ENCODE measurements at places on chromosomes 7 and 10.
A peak's percentile ranks its signal among the peaks of the same experiment; 100 is the strongest.

- DNase-seq = peak; percentile 21
These were observed 96.1 kb upstream of the MKLN1 start for GRCh38 chr7:131231381-131232220.

DNA sequence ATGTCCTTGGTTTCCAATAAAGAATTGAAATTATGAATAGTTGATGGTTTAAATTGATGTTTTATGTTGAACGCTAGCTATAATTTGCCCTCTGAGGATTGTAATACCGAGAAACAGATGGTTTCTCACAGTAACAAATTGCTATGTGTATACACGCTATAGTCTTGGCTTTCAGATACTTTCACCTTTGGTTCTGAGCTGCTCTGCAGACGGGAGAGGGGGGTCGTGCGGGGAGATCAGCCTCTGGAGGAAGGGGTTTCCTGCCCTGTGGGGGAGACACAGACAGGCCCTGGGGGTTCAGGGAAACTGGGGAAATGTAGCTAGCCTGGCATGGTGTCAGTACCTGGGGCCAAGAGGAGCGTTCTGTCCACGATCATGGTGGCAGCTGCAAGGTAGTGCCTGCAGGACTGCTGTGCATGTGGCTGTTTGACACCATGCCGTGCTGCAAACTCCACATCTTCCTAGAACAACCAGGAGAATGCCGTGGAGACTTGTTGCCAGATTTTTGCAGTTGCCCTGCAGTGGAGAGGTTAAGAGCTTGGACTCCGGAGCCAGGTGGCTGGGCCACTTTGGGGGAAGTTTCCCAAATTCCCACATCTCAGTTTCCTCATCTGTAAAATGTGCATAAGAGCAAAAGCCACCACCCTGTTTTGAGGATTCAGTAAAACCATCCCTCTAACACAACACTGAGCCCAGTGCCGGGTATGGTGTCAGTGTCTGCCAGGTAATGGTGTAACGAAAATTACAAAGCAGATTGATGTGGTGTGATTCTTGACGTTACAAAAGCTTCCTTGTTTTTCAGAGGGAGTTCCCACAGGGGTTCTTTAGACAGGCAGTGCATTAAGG is 167.9 kb downstream of the CUX1 start:
- no peak for DNase-seq

GRCh38 chr7:131620673-131621609 is 64.5 kb upstream of the PODXL start:
- no peak for DNase-seq

DNA sequence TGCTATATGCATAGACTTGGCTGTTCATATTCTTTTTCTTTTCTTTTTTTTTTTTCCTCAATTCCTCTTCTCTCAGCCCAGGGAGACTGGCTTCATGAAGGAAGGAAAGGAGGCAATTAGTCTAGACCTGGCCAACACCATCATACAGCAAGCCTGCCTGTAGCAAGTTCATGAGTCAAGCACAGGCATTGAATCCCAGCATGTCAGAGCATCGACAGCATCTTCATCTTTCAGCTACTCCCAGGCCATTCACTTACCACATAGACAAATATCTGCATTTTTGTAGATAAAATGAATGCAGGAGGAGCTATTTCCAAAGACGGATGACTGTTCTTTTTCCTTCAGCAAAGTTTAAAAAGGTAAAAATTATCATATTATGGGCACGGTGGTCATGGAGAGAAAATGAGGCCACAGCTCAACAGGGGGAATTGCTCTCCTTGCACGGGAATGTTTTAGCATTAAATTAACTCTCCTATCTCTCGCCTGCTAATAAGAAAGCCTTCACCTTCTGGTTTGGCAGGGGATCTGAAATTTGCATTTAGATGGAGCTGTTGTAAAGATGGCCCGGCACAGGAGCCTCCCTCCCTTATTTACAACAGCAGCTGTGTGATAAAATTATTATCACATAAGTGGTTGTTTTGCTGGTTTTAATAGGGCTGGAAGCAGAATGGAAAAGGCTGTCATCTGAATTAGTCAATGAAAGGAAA is 626.5 kb upstream of the AUTS2 start:
- DNase-seq = no peak

- DNase-seq = no peak
These were observed 93.5 kb upstream of the ZNF804B start for GRCh38 chr7:88665892-88666514.

GRCh38 chr10:14532473-14533251 is 201.9 kb upstream of the FRMD4A start:
- DNase-seq = no peak

DNA sequence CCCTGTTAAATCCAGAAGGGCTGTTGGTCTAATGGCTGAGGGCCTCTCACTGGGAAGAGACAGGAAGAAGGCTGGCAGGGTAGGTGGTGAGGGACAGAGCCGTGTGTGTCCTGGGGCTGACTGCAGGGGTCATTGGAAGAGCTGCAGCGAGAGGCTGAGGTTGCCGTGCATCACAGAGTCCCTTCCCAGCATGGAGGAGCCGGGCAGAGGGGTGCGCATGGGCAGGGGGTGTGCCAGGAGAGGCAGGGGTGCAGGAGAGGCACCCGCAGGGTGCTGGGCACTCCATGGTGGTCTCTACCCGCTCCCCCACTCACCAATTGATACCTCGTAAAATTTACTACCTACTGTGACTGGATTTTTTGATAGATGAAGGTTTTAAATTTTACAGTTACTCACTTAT is 124.3 kb downstream of the ACTR3B start:
- no peak for DNase-seq

- no peak for DNase-seq
These were observed 223.2 kb upstream of the LRRN3 start for GRCh38 chr7:110867771-110868170.

- DNase-seq = no peak
These were observed 130.3 kb upstream of the POT1 start for GRCh38 chr7:125059861-125060456.

DNA sequence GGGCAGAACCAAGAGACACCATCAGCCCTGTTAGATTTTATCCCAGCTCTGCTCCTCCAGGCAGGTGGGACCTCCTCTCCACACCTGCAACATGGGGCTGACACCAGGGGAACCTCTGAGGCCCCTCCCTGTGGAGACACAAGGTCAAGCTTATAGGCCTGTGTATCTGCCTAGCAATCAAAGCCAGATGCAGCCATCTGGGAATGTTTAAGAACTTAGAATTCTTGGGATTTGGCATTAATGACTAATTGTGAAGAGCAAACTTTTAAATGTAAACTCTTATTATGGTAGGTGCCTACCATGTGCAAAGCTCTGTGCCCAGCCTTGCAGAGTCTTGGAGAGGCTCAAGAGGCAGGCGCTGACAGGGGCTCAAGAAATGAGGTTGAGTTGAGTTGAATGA is 52.1 kb downstream of the TBATA start:
- no peak for DNase-seq

DNA sequence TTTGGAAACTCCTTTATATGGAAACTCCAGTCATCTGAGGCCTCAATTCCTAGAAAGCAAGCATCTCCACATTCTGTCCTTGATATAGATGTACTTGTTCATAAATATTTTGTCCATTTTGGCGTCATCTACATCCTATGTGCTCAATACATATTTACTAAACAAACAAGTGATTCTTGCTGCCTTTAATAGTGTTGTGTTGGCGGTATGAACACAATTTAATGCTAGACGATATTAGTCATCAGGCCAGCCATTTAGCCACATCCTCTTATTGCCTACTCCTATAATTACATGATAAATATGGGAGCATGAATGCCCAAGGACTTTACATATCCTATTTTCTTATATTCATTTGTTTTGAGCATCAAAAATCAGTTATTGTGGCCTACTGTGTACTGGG is 18.5 kb upstream of the IFRD1 start:
- DNase-seq = no peak

DNA sequence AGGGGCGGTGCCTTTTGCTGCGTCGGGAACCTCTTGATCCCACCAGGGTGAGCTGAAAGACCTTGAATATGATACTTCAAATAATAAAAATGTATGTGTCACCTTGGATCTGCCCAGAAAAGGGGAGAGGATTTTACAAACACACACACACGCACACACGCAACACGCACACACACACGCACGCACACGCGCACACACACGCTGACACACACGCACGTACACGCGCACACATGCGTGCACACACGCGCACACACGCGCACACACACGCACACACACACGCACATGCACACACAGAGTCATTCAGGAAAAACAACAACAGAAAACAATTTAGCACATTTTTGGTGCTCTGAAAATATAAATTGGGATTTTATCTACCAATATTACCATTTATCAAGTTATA is 379.5 kb downstream of the PAXIP1 start:
- no peak for DNase-seq

GRCh38 chr10:47047577-47048525 is 136.6 kb downstream of the PTPN20 start:
- peak; percentile 59 for DNase-seq

- no peak for DNase-seq
These were observed 71.7 kb downstream of the SH3PXD2A start for GRCh38 chr10:103783681-103784080.

DNA sequence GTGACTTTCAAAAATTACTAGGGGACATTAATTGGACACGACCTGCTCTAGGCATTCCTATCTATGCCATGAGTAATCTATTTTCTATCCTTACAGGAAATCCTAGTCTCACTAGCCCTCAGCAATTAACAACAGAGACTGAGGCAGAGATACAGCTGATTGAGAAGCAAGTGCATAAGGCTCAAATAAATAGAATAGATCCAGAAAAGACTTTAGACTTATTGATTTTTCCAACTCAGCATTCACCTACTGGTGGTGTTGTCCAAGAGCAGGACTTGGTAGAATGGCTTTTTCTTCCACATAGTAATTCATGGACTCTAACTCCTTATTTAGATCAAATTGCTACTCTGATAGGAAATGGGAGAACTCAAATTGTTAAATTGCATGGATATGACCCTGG is 148.0 kb downstream of the ZNF33B start:
- no peak for DNase-seq

GRCh38 chr10:77640167-77640566 is 2.6 kb upstream of the KCNMA1 start:
- no peak for DNase-seq

DNA sequence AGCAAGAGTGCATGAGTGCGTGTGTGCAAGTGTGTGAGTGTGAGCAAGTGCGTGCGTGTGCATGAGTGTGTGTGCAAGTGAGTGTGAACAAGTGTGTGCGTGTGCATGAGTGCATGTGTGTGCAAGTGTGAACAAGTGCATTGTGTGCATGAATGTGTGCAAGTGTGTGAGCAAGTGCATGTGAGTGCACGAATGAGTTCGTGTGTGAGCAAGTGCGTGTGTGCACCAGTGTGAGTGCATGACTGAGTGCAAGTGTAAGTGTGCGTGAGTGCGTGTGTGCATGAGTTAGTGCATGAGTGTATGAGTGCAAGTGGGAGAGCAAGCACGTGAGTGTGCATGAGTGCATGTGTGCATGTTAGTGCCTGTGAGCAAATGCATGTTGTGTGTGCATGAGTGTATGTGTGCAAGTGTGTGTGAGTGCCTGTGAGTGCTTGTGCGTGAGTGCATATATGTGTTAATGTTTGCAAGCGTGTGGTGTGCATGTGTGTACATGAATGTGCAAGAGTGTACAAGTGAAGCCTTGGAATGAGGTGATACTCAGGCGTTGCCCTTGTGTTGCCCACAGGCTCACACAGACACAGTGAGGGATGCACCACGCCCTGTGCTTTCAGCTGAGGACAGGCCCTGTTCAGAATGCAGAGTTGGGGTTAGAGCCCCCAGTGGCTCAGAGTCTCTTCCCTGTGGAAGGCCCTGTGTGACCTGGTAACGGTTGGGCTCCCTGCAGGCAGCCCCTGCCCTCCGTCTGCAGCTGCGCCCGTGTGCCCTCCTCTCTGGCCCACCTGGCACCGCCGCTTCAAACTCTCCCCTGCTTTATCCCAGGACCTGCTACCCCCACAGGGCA is 97.1 kb downstream of the NKX6-2 start:
- no peak for DNase-seq

DNA sequence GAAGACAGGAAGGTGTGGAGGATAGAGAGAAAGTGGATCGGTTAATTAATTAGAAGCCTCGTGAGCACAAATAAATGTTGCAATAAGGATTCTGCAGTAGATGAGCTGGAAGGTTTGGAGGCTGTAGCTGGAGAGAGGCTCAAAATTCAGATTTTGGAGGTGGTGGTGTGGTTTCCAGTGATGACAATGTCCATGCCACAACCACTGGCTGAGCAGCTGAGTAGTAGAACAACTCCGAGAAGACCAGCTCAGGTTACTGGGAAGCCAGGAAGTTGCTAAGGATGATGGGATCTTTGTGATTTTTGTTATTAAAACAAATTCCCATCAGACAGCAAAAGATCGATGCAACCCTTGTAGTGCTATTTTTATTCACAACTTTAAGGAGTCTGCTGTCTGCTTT is 7.7 kb downstream of the SLC26A4 start:
- no peak for DNase-seq

GRCh38 chr7:37018954-37019353 is 294.7 kb upstream of the AOAH start:
- DNase-seq = no peak

DNA sequence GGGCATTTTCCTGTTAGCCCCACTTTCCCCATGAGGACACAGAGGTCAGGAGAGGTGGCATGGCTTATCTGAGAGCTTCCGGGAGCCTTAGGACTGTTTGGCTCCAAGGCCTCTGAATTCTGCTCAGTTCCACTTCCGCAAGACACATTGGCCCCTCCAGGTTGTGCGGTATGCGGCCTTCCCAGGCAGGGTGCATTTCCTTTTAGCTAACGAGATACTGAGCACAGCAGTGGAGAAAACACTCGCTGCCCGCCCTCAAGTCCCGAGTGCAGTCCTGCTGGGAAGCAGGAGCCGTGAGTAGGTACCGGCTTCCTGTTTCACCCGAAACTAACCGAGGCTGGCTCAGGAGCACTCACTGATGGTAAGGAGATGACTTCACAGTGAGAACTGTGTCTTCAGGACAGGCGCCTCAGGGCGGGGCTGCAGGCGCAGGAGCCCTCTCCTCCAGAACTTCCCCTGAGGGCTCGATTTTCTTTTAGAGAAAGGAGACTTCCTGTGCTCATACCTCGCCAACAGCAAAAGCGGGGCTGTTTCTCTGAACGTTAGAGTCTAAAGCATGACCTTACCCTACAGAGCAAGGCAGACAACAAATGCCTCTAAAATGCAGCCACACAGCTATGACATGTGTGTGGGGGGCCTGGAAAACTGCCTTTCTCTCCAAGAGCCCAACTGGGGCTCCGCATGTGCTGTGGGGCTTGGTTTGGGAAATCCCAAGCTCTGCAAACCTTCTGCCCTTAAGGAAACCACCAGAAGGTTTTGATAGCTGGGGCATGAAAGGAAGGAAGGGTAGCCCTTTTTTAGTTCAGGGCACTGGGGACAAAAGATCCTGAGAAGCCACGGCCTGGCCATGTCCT is 25.9 kb downstream of the RGS10 start:
- peak; percentile 43 for DNase-seq

DNA sequence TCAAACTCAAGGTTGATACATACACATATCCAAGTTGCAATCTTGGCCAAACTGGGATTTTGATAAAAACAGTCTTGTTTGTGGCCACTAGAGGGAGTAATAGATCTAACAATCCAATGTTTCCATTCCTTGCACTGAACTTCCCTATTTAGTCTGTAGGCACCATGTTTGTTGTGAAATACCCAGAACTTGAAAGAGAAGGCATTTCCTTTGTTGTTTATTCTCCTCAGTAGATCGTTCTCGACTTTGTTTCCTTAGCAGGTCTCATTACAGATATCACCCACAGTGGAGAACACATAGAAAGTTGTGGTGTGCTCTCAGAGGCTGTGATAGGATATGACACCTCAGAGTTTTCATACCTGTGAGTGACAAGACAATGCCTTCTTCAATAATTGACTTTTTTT is 70.3 kb upstream of the MXI1 start:
- no peak for DNase-seq

- DNase-seq = no peak
These were observed 153.3 kb downstream of the LRRTM3 start for GRCh38 chr10:67079126-67079525.

Data from activated T-helper 1 cell treated with anti-CD3 and anti-CD28 coated beads, Interleukin-2, amount 50 U/mL, for 16 hours (primary cell).